ENCODE measurements at places on chromosomes 2 and 18.

GRCh38 chr2:52327641-52328040, 1295.7 kb upstream of the NRXN1 start:
- DNase-seq = no peak

- peak; percentile 35 for DNase-seq
Measured at GRCh38 chr2:15243762-15244161, 317.4 kb downstream of the NBAS start.

DNA sequence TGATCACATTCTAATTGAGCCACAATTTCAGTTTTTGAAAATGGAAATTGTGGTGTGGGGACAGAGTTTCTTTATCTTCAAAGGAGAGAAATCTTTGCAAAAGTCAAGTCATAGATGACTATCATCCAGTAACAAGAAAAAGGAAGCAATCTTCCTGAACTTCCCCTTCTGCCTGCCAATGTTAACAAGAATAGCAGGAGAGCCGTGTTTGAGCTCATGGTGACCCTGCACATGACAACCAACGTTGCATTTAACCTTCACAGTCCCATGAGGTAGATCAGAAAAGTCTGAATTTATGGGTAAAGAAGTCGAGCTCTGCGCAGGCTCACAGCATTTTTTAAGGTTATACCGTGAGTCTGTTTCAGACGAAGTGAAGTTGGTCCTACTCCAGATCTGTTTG, 454.9 kb downstream of the LPIN1 start:
- peak; percentile 52 for DNase-seq

DNA sequence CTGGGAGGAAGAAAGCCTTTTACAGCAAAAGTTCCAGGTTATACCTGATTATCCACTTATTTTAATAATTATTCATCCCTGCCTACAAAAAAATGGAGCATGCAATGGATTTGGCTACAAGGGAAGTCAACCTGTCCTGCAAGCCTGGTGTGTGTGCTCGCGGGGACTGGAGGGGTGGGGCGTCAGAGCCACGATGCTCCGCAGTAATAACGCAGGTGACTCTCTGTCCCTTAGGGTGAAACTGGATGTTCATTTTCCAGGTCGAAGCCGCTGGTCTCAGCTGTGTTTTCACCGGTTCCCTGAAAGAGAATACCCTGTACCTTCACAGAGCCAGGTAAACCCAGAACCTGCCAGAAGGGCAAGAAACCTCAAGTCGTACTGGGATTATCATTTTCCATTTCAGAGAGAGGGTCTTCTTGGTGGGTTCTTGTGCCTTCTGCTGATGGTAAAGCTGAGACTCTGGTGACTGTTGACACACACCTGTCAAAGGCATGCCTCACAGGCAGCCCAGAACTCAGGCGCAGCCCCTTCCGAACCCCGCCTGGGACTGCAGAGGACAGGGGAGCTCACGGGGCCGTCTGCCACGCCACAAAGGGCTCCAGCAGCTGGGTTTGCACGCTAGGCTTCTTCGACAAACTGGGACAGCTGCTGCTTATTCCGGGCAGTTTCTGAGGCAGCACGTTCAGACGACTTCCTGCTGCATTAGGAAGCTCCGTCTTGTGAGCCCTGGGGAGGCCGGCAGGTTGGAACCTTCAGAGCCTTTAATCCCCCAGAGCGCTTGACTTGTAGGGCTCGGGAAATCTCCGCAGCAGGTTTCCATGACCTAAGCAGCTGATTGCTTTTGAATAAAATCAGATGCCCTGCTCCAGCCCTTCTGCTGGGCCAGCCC, 58.6 kb downstream of the KCNG2 start:
- peak; percentile 66 for DNase-seq

GRCh38 chr2:60376252-60376651, 177.2 kb downstream of the BCL11A start:
- peak; percentile 77 for DNase-seq

DNA sequence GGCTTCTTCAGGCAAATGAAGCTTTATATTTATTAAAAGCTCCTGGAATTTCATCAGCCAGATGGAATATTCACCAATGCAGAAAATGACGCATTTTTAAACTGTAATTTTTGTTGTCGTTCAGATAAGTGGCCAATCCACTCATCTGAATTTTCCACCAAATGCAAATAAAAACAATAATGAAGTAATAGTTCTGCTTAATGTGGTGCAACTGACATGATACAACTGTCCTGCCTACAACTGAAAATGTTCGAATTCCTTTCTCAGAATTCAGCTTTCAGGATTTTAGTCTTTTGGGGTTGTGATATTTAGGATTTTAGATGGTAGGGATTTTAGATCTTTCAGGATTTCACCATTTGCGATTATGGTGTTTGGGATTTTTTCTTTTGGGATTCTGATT, 27.1 kb upstream of the PUM2 start:
- DNase-seq = no peak

GRCh38 chr2:134771313-134771801, 52.6 kb upstream of the TMEM163 start:
- no peak for DNase-seq

DNA sequence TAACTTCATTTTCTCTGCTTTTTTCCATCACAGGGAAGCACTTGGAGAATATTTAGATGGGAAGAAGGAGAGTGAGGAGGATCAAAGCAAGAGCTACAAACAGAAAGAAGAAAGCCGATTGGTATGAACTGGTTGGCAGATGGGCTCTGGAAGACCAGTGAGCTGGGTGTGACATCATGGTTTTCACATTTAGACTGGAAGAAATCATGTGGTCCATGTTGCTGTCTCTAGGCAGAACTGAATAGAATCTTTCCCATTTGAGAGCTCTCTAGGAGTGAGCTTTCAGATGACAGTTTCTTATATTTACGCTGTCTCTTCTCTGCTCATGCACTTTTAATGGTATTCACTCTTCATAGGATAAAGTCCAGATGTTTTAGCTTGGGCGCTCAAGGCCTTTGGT, 12.6 kb downstream of the DRC1 start:
- no peak for DNase-seq
